ENCODE measurements at places on chromosomes 7 and 10.
A peak's percentile ranks its signal among the peaks of the same experiment; 100 is the strongest.

DNA sequence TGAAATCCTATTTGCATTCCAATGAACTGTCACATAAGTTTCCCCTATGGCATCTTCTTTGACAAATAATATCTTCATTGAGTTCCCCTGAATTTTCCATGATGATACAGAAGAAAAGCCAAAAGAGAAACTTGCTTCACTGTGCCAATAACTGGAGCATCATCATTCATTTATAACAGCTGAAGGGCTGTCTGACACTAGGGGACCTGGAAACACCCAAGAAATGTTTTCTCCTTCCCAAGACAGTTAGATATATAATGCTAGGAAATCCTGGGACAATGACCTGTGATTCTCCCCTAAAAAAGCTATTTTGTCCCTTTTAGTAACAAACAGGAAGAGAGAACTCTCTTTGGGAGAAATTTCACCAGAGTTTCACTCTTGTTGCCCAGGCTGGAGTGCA is 133.6 kb downstream of the SEMA3C start:
- DNase-seq, result no peak

DNA sequence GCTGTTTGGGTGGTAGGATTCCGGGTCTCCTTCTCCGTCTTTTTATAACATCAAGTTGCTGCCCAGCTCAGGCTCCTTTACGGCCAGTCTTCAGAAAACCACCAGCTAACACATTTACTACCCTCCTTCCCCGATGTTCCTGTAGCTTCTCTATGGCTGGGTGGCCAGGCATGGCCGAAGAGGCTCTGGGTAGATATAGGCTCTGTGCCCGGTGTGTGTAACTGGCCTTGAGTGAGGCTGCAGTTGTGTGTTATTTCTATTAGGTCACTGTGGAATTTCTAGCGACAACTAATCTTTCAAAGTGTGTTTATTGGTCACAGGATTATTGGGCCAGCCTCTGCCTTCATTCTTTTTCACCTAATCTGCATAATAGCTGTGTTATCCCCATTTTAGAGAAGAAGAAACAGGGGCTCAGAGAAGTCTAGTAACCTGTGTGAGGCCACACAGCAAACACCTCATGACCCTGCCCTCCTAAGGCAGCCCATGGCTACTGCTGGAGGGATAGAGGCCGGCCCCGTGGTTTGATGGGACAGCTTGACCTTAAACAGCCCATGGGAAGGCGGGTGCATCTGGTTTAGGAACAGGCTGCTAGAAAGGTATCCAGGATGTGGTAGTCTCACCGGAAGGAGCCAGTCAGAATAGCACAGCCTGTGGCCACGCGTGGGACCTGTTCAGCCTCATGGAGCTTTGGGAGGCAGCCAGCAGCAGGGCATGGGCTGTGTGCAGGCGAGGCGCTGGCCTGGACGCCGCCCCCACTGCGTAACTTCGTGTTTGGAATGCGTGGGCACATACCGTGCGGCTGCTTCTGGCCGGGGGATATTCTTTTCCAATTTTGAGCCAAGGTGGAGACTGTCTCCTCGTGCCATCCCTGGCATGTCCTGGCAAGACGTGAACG is 29.7 kb downstream of the HTRA1 start:
- DNase-seq, result no peak

- DNase-seq, result no peak
These were observed 49.1 kb upstream of the C1QL3 start for GRCh38 chr10:16570731-16571130.

DNA sequence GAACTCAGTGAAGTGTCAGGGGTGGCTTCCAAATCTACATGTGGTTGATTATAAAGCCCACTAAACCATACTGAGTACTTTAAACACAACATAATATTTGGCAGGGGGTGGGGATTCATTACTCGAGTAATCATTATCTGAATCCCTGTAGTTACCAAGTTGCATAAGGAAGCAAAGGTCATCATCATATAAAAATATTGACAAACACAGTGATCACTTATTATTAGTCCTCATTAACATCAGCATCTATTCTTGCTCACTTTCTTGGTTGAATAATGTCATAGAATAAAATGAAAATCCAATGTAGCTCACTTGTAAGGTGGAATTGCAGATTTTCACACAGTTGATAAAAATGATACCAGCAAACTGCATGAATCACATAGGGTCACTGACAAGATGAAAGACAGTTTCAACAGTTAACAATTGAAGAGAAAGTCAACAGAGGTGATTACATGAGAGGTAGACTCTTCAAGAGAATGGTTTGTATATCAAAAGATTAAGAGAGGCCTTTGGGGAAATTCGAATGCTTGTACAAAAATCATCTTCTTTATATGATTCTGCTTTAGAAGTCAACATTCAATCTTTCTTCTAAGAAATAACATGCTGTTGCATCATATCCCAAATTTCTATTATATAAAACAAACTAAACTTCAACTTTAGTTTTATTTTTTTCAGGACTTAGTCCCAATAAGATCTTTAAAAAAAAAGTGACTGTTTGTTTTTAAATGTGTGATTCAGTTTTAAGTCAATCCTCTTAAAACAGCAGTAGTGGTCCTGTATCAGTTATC is 185.5 kb upstream of the KLF14 start:
- no peak for DNase-seq

GRCh38 chr10:17435187-17435586 is 19.2 kb downstream of the ST8SIA6 start:
- peak; percentile 17 for DNase-seq

Data from trophoblast cell (in vitro differentiated cells and primary cell).